ENCODE measurements at places on chromosomes 7 and 10.

GRCh38 chr10:88512599-88512998 is 70.5 kb downstream of the RNLS start:
- DNase-seq, result no peak

- DNase-seq, result no peak
These were observed 4.1 kb downstream of the PRPF18 start for GRCh38 chr10:13590886-13591285.

DNA sequence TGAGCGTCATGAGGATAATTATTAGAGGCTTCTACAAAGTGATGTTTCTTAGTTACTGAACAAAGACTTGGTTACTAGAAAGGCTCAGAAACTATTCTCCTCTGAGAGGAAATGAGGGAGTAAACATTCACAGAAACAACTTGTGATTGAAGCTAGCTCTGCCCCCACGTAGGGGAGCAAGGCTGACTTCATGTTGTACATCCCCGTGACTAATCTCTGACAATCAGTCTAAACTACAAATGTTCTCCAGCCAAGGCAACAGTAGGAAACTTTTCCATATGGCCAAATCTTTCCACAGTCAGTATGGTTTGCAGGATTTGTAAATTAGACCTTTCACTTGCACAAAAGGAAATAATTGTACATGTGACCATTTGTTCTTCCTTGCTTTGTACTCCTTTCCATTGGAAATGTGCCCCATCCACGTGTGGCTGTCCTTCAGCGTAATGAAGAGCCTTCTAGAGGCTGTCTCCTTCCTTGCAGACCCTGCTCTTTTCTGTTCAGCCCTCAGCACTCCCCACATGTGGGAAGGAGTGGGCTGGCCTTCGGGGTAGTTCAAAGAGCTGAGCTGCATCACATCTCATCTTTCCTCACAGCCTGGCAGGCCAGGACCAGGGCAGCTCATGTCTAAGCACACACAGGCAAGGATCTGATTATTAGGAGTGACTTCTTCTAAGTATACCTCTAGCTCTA is 93.5 kb downstream of the PCGF5 start:
- DNase-seq, result no peak

GRCh38 chr7:4836206-4836661 is 25.6 kb downstream of the PAPOLB start:
- no peak for DNase-seq

GRCh38 chr10:48460182-48460581 is 144.7 kb downstream of the ARHGAP22 start:
- no peak for DNase-seq

- no peak for DNase-seq
These were observed 40.7 kb downstream of the DRGX start for GRCh38 chr10:49355221-49355620.

- DNase-seq, result no peak
These were observed 7.4 kb upstream of the SMIM30 start for GRCh38 chr7:113125728-113126127.

DNA sequence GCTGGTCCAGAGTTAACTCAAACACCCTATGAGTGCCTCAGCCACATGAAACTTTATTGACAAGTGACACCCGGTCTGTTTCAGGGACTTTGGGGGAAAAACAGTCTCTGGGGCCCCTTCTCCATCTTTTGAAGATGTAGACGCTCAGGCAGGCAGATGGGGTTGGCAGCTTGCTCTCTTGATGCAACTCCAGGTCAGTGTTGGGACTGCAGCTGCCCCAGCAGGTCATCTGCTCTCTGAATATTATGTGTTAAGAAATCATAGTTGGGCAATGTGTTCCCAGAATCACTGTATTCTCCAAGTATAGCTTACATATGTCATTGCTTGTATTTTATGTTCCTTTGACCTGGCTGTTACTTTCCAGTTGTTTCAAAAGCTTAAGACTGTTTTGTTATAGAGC is 544.9 kb upstream of the MGMT start:
- no peak for DNase-seq

GRCh38 chr7:106021151-106022067 is 58.3 kb downstream of the CDHR3 start:
- no peak for DNase-seq

Measured in activated T-cell treated with anti-CD3 and anti-CD28 coated beads for 1 hour (primary cell).